ENCODE measurements at places on chromosomes 7 and 10. TPM values are rescaled to one million over a fixed set of nuclear protein-coding genes. Genes with fewer than 3 reads are reported as not detected.

GRCh38 chr7:108014215-108014614 is 11.3 kb upstream of the LAMB1 start:
- no peak for DNase-seq

DNA sequence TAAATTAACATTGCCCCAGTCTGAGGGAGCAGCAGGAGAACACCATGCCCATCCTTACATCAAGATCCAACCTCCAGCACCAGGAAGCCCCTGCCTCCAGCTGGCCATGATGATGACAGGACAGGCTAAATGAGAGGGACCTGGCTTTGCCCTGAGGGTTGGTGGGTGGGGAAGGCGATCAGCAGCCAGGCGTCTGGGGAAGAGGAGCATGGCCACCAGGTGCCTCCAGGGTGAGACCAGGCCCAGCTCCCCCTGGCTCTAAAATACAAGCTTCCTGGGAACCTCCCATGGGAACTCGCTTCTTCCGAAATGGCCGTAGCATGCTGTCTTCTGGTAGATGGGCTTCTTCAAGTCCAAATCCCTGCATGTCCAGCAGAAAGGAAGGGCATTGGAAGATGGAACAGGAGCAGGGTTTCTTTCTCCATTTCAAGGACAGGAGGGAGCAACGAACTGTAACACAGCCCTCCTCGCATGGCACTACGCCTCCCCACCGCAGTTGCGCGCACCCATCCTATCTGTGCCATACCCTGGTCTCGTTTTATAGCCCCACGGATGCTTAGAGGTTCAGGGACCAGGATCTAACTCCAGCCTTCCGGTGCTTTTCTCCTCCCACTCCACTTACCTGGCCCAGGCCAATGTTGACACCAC is 15.8 kb downstream of the MAT1A start:
- DNase-seq: no peak

The MYL10 gene
- not detected for total RNA-seq

The HNRNPA2B1 gene
- total RNA-seq: 160 TPM

The CCT6A gene
- 39.3 TPM for total RNA-seq

DNA sequence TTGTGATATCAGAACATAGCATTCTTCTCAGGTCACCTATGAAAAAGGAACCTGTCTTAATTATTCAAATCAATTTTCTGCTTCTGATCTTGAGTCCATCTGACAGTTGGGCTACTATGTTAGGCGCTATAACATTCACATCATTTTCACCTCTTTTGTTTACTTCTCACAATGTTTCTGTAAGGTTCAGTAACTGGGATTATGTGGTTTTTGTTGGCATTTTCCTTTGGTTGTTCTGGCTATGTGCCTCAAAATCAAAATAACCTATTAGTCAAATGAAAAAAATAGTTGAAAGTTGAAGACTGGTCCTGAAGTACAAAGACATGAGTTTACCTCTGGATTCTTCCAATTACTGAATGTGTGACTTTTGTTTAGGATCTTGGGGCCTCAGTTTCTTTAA is 221.3 kb upstream of the SMIM30 start:
- DNase-seq: no peak

All from right atrium auricular region (tissue), 2 donors.